Stimulated activated CD4-positive, alpha-beta T cell treated with anti-CD3 and anti-CD28 coated beads, Interleukin-1b, Interleukin-23, amount 100 ng/mL, for 1 hour (primary cell): ENCODE measurements at places on chromosomes 16 and 17.

DNA sequence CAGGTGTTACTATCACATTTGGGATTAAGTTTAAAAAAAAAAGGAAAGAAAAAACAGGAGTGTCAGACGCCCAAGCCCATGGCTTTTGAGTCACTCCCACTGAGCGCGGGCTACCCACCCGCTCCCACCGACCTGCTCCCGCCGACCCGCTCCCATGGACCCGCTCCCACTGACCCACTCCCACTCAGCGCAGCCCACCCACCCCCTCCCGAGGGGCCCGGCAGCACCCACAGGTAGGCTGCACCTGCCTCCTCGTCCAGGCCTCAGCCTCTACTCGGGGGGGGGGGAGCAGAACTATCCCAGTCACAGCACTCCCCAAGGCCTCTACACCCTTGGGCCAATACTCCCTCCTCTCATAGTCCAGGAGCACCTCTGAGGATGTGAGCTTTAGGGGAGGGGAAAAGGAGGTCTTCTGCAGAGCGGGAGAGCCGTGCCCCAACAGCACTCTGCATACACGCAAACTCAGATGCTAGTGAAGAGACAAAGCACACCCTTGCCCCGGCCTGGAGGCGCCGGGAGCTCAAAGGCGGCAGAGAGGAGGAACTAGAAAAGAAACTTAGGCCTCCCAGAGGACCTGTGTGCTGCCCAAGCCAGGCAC, 2.9 kb downstream of the CLUH start:
- DNase-seq: no peak

GRCh38 chr17:4780325-4780955, 5.7 kb downstream of the VMO1 start:
- no peak for DNase-seq

GRCh38 chr16:68724797-68725196, 12.3 kb upstream of the CDH1 start:
- DNase-seq: no peak

GRCh38 chr17:7348478-7349242, 3.3 kb upstream of the KCTD11 start:
- DNase-seq: no peak

GRCh38 chr17:54974759-54975158, 6.2 kb downstream of the STXBP4 start:
- no peak for DNase-seq

DNA sequence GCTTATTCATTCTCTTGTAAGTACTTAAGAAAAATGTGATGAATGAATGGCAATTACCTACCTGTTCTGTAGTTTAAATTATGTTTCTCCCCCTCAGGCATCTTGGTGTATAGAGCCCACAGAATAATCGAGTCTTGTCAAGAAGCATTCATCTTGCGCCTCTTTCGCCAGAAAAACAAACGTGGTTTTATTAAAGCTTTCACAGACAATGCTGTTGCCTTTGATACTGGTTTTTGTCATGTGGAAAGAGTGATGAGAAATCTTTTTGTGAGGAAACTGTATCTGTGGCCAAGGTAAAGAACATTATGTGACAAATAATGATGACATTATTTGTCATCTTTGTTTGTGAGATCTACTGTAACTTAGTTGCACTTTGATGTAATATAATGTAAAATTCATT, 6.5 kb downstream of the ERCC4 start:
- no peak for DNase-seq
